ENCODE measurements at places on chromosomes 11 and 22.
A peak's percentile ranks its signal among the peaks of the same experiment; 100 is the strongest.

DNA sequence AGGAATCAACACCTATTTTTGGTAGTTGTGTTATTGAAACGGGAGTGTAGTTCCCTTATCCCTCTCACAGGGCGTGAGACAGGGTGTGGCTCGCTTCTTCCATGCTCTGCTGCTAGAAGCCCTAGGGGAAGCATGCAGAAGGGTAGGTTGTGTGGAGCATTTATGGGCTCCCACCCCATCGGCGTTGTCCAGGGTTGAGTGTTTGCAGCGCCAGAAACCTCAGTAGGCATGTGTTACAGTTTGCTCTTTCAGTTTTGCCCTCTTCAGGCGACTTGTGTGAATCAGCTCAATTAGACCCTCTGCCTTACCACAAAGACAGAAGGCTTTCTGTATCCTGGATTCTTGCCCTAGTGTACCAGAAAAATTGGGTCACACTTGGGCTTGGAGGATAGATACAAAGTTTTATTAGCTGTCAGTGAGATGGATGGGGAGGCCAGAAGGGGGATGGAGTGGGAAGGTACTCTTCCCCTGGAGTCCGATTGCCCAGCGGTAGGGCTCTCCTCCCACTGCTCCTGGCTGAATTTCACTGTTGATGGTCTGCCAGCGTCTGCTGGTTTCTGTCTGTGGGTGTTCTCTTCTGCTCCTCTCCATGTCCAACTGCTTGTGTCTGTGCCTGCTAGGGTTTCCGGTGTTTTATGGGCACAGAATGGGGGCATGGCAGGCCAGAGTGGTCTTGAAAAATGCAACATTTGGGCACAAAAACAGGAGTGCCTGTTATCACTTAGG is 358.3 kb upstream of the CTSC start:
- no peak for DNase-seq

GRCh38 chr11:119175493-119176077 is 7.1 kb downstream of the NLRX1 start:
- DNase-seq: no peak

- DNase-seq: no peak
Measured at GRCh38 chr11:37710031-37710430, 1112.0 kb upstream of the RAG2 start.

- no peak for DNase-seq
Measured at GRCh38 chr11:68024508-68024907, 6.0 kb upstream of the NDUFS8 start.

DNA sequence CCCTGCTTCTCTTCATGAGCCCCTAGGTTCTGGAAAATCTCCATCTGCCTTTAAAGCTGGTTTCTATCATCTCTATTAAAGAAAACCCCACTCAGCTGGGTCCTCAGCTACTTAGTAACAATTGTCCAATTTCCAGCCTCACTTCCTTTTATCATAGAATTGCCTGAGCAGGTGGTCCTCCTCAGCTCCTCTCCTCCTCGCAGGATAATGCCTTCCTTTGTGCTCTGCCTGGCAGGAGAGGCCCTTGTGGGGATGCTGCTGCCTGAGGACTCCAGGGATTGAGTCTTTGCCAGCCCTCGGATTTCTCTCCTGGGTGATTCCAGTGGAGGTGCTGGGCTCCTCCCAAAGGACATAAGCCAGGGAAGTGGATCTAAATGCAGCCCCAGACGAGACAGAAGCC is 448.3 kb downstream of the INSC start:
- DNase-seq: no peak

- DNase-seq: no peak
Measured at GRCh38 chr11:32391956-32392553, 43.3 kb downstream of the WT1 start.

DNA sequence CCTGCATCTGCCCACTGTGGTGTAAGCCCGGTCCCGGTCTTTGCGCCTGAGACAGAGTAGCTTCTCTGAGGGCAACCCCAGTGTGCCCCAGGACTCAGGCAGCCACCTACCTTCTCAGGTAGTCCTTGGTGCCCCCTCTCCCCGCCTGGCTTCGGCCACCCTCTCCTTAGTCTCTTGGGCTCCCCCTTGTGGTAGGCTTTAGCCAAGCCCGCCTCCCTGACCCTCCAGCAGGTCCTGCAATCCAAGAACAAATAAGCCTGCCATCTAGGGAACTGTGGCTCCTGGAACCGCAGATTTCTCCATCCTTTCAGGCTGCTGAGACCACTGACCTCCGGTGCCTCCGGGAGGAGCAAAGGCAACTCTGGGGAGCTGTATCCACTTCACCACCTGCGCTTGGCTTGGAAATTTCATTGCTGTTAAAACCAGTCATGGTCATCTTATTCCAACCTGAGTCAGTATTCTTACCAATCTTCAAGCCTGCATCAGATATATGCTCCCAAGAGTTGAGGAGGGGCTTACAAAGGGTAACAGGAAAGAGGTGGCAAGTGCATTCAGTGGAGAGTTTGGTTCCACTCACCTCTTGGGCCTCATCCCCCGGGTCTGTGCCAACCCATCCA is 52.8 kb upstream of the TENM4 start:
- peak; percentile 1 for DNase-seq

DNA sequence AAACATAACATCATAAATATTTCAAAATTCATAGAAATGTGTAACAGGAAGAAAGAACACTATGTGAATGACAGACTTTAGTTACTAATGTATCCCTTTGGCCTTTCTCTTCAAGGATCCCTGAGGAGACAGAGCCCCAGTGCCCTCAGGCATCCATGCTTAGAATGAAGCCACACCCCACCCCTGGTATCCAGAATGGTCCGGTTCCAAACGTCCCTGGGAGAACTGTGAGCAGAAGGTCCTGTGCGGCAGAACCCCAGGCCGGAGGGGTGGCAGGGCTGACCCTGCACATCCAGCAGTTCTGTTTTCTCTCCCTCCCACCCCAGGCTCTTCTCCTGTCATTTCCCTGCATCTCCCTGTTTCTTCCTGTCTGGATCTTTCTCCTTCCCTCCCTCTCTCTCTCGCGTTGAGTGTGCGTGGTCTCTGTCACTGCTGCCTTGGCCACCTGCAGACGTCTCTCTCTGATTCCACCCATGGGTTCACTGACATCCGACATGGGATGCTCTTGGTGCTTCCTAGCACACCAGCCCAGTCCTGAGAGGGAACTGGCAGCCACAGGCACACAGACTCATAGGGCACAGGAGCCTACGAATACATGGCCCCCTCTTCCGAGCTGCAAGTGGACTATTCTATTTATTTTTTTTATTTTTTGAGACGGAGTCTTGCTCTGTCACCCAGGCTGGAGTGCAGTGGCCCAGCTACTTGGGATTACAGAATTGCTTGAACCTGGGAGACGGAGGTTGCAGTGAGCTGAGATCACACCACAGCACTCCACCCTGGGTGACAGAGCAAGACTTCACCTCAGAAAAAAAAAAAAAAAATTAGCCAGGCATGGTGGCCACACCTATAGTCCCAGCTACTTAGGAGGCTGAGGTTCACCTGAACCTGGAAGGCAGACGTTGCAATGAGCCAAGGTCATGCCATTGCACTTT is 5.7 kb downstream of the RFPL1 start:
- no peak for DNase-seq

DNA sequence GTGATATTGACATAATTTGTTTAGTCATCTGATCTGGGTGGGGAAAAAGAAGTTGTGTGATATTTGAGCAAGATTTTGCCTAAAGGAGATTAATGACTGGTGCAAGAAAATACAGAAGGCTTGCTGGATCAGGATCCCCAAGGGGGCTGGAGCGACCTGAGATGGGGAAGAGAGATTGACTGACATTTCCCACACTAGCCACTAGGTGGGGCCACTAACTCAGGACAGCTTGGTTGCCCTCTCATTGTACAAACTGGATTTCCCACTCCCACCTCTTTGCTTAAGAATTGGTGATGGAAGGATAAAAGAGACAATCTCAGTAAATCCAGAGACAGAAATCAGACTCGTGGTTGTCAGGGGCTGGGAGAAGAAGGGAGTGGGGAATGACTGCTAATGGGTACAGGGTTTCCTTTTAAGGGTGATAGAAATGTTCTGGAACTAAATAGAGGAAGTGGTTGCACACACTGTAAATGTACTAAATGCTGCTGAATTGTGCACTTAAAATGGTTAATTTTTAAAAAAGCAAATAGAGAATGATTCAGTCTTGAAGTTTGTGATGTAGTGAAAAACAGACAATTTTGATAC is 50.7 kb downstream of the CTTN start:
- no peak for DNase-seq

- DNase-seq: no peak
Measured at GRCh38 chr22:18977824-18978425, 41.8 kb upstream of the PRODH start.

- no peak for DNase-seq
Measured at GRCh38 chr11:1029051-1029450, 7.5 kb downstream of the MUC6 start.

DNA sequence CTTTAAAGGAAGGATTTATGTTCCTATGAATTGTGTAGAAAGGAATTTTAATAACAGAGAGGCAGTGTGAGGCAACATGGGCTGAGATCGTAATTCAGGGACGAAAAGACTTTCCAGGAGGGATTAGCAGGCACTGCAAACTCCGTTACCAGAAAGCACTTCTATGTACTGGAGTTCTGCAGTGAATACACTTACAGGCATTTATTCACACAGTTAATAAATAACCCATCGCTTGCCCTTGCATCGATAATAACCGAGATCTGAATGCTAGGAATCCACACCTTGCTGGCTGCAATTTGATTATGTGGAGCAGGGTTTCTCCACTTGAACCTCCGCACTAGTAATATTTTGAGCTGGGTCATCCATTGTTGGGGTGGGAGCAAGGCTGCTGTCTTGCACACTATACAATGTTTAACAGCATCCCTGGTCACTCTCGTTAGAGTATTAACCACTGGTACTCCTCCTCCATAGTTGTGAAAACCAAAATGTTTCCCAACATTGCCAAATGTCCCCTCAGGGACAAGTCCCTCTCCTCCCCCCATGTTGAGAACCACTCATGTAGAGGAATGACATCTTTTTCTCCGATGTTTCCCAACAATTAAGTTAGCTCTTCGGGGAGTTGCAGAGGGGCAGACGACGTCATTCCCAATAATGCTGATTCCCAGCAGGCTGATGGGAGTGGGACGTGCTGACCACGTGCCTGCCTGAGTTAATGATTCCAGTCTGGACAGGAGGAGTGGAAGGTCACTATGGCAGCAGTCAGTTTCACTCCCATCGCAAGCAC is 99.5 kb downstream of the SNX19 start:
- no peak for DNase-seq

DNA sequence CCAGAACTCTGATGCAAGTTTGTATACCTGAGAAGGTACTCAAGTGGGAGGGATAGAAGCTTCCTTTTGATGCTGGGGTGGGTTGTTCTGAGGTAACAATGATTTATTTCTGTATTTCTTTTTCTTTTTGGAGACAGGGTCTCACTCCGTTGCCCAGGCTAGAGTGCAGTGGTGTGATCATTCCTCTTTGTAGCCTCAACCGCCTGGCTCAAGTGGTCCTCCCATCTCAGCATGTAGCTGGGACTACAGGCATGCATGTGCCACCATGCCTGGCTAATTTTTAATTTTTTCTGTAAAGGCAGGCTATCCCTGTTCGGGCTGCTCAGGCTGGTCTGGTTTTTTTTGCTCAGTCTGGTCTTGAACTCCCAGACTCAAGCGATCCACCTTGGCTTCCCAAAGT is 7.9 kb downstream of the KDM2A start:
- no peak for DNase-seq

- DNase-seq: no peak
Measured at GRCh38 chr11:82975882-82976281, 74.3 kb downstream of the DDIAS start.

DNA sequence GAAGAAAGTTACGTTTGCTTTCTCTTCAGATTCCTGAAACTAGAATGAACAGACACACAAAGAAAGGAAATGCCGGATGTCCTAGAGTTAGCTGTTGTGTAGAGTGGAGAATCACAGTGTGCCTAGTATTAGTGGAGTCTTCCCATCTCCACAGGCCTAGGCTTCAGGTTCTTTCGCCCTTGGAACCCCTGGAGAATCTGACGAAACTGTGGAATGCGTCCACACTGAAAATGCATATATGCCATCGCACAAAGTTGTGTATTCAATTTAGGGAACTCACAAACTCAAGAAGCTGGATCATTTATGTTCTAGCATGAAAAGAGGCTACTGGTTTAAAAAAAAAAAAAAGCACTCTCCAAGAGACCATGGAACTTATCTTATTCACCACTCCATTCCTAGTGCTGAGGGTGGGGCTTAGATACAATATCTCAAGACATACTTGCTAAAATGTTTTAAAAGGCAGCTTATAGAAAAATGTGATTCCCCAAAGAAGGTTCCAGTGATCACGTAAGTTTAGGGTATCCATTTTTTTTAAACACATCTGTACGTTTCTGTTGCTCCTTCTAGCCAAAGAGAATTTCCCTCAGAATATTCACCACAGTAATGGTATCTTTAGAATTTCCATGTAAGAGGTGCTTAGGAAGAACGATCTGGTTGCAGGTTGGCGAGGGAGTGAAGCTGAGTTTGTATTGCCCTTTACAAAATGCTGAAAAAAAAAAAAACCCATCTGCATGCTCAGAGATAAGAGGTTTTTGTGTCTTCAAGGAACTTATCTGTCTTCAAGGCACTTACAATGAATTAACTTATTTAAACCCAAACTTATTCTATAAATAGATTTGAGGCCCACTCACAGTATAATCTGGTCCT is 20.0 kb downstream of the MAML2 start:
- DNase-seq: no peak

GRCh38 chr11:77174559-77174958 is 46.5 kb downstream of the MYO7A start:
- no peak for DNase-seq

GRCh38 chr11:22193348-22194051 is 615 bp downstream of the ANO5 start:
- no peak for DNase-seq

DNA sequence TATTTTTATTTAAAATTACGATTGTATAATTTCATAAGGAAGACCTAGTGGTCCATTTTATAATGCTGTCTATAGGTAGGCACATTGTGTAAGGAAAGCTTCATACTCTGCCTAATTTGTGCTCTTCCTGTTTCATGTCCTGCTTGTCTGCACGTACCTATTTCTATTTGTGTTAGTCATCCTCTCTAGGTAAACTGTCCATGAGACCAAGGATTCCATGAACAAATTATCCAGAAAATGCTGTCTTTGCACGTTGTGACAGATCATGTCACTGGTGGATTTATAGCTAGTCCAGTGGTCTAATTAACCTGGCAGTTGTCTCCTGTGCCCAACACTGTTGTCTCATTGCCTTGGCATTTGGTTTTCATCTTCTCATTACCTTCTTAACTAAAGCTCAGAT is 44.7 kb downstream of the DNAJC24 start:
- DNase-seq: no peak

DNA sequence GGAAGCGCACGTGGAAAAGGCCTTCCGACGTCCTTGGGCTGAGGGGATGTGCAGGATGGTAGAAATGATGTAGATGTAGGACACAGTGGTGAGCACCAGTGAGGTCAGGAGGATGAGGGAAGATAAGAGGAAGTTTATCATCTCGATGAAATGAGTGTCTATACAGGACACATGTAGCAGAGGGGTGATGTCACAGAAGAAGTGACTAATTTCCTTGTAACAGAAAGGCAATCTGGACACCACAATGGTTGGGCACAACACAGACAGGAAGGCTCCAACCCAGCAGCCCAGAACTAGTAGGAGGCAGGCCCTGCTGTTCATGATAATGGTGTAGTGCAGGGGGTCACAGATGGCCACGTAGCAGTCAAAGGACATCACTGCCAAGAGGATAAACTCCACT is 35.0 kb upstream of the OR6M1 start:
- no peak for DNase-seq
